ENCODE measurements at places on chromosomes 5 and 9. TPM values are rescaled to one million over a fixed set of nuclear protein-coding genes. Genes with fewer than 3 reads are reported as not detected.

DNA sequence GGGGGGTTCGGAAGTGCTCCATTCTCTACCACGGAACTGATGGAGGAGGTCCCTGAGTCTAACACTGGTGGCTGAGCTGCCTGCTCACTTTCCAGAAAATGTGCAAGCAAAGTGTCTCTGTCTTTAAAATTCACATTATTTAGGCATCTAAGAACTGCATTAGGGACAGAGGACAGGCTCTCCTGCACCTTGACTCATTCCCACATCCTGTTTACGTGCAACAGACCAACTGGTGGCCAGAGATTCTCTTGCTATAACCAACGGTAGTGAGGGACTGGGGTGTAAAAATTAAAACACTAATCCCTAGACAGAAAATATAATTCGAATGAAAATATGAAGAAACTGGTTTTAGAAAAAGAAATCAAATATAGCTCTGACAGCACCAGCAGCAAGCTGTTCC, 320.9 kb downstream of the IRX2 start:
- H3K36me3 ChIP-seq, result no peaks in the 10 kb centered on the region
- peaks cover 7% of the 10 kb centered on the region for H3K27me3 ChIP-seq
- no peaks in the 10 kb centered on the region for H3K4me1 ChIP-seq
- H3K4me3 ChIP-seq, result no peak overlapping the region
- no peak overlapping the region for H3K27ac ChIP-seq
- no peak for DNase-seq

- no peaks in the 10 kb centered on the region for H3K27me3 ChIP-seq
- DNase-seq, result no peak
- H3K36me3 ChIP-seq, result no peaks in the 10 kb centered on the region
Observed at GRCh38 chr9:72465593-72465984, 55.8 kb upstream of the TMC1 start.

GRCh38 chr5:93349613-93350012, 231.4 kb downstream of the NR2F1-AS1 start:
- H3K4me3 ChIP-seq, result no peak overlapping the region
- no peaks in the 10 kb centered on the region for H3K4me1 ChIP-seq
- H3K27me3 ChIP-seq, result no peaks in the 10 kb centered on the region
- H3K27ac ChIP-seq, result no peak overlapping the region
- DNase-seq, result no peak

DNA sequence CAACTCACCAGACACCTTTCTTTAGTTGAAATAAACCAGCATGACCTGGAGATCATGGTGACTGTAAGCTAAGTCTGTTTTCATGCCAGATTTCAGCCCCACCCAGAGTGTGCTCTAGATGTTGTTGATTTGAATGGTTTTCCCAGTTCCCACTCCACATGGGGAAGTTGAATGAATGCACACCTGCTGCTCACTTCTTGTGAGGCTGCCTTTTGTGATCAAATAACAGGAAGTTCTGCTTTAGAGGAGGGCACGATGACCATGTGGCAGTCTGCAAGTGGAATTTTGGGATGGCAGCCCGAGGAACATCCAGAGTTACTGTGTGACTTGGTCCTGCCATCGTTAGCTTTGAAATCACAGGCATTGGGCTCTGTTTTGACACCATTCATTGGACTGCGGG, 18.7 kb downstream of the SLC46A2 start:
- no peak overlapping the region for H3K27ac ChIP-seq
- peak; percentile 18 for DNase-seq
- no peaks in the 10 kb centered on the region for H3K27me3 ChIP-seq
- H3K4me3 ChIP-seq, result no peak overlapping the region
- H3K4me1 ChIP-seq, result no peaks in the 10 kb centered on the region

DNA sequence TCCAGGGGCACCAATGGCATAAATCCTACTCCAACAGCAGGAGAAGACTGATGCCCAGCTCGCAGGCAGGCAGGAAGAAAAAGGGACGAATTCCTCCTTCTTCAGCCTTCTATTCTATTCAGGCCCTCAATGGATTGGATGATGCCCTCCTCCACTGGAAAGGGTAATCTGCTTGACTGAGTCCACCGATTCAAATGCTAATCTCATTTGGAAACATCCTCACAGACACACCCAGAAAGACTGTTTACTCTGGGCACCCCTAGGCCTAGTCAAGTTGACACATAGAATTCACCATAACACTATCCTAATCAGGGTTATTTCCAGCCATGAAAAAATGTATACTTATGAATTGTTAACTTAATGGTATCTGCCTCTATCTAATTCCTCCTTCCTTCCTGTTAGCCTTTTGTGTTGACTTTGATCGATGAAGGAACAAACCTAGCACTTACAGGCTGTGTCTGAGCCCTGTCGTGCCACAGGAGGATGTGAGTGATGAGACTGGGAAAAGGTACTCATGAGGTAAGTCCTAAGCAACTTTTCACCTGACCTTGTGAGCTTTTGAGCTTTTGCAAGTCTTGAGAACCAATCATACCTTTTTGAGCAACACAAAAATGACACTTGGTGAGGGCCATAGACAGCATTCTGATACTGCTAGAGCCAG, 36.5 kb downstream of the FOXD1 start:
- no peak overlapping the region for H3K27ac ChIP-seq
- peaks cover 40% of the 10 kb centered on the region for H3K27me3 ChIP-seq

DNA sequence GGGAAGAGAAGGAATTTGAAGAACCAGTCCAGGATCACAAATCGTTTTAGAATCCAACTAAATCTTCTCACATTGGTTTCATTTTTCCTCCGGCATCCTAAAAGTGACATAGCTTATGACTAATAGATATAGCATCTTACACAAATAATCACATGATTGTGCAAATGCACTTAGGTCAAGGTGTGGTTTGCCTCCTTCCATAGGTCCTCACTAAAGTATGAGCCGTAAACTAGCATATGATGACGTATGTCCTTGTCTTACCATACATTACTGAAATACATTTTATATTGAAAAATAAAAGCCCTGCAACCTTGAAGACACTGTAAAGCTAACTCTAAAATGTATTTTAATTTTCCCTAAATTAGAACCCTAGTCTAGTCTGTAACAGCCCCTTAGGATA, 362.7 kb upstream of the ADAMTS16 start:
- no peaks in the 10 kb centered on the region for H3K36me3 ChIP-seq
- no peak overlapping the region for H3K4me3 ChIP-seq
- no peak overlapping the region for H3K27ac ChIP-seq
- no peaks in the 10 kb centered on the region for H3K27me3 ChIP-seq
- H3K4me1 ChIP-seq, result no peaks in the 10 kb centered on the region
- no peak for DNase-seq

DNA sequence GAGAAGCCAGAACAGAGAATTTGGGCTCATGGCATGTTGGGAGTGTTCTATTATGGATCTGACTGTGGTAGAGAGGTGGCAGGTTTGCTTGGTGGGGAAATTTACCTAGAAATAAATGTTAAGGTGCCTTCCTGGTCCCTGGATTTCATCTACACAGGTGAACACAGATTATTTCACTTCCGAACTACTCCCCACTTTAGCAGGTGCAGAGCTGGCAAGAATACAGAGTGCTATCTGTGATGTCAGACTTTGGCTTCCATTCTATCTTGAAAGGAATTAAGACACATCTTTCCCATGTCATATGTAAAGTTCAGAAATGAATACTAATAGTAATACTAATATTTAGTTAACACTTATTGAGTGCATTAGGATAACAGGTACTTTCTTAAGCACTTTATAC, 234.0 kb downstream of the KCTD16 start:
- H3K4me1 ChIP-seq, result no peaks in the 10 kb centered on the region
- no peak for DNase-seq
- H3K27me3 ChIP-seq, result no peaks in the 10 kb centered on the region
- H3K4me3 ChIP-seq, result no peak overlapping the region
- H3K36me3 ChIP-seq, result no peaks in the 10 kb centered on the region

GRCh38 chr9:114973216-114973615, 42.8 kb upstream of the TNFSF8 start:
- H3K27ac ChIP-seq, result no peak overlapping the region
- no peaks in the 10 kb centered on the region for H3K27me3 ChIP-seq
- DNase-seq, result no peak
- H3K4me3 ChIP-seq, result no peak overlapping the region
- no peaks in the 10 kb centered on the region for H3K4me1 ChIP-seq
- H3K36me3 ChIP-seq, result no peaks in the 10 kb centered on the region

- H3K36me3 ChIP-seq, result peaks cover 90% of the 10 kb centered on the region
- H3K4me1 ChIP-seq, result no peaks in the 10 kb centered on the region
- H3K27me3 ChIP-seq, result no peaks in the 10 kb centered on the region
- DNase-seq, result no peak
Observed at GRCh38 chr5:148421661-148422060, 37.9 kb downstream of the FBXO38 start.

- H3K4me1 ChIP-seq, result peaks cover 12% of the 10 kb centered on the region
- H3K27ac ChIP-seq, result peak overlapping the region; percentile 24
- H3K27me3 ChIP-seq, result no peaks in the 10 kb centered on the region
- no peak overlapping the region for H3K4me3 ChIP-seq
Observed at GRCh38 chr9:121450241-121450640, 49.4 kb downstream of the GGTA1 start.

DNA sequence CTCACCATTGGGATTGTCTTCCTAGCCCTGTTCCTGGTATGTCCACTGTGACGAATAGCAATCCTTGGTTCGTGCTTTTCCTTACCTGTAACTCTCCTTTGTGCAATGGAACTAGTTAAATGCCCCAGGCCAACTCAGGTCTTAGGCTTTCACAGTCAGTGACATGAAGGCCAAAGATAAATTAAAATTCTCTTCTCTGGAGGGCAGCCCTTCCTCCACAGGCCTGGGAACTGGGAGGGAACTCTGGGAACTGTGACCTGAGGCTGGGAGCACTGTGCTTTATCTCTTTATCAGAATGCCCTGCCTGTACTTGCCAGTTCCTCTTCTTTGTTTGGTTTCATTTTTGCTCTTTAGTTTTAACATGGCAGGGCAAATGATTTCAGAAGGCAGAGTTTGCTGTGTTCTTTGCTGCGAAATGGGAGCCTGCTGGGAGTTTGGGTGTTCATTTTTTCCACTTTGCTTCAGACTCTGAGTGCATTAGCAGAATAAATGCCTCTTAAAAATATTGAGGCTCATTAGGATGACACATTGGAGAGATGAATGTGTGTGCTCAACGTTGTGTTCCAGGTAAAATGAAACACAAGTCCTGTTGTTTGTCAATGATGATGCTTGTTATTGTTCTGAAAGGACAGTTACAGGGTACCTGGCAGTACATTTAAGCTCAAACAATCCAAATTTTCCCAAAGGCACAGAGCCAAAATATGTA, 118.1 kb downstream of the NUDT12 start:
- no peak overlapping the region for H3K27ac ChIP-seq
- no peaks in the 10 kb centered on the region for H3K36me3 ChIP-seq
- no peak overlapping the region for H3K4me3 ChIP-seq
- no peaks in the 10 kb centered on the region for H3K27me3 ChIP-seq

GRCh38 chr5:88438006-88438405, 169.4 kb upstream of the TMEM161B start:
- no peaks in the 10 kb centered on the region for H3K4me1 ChIP-seq
- H3K27ac ChIP-seq, result no peak overlapping the region

- no peaks in the 10 kb centered on the region for H3K4me1 ChIP-seq
- no peak overlapping the region for H3K27ac ChIP-seq
- no peak overlapping the region for H3K4me3 ChIP-seq
- DNase-seq, result no peak
- H3K27me3 ChIP-seq, result peaks cover 12% of the 10 kb centered on the region
Observed at GRCh38 chr5:174825587-174825986, 101.2 kb downstream of the MSX2 start.

- H3K4me1 ChIP-seq, result no peaks in the 10 kb centered on the region
- no peak overlapping the region for H3K4me3 ChIP-seq
- no peak for DNase-seq
- no peaks in the 10 kb centered on the region for H3K27me3 ChIP-seq
Observed at GRCh38 chr9:32136700-32137339, 247.6 kb upstream of the ACO1 start.

DNA sequence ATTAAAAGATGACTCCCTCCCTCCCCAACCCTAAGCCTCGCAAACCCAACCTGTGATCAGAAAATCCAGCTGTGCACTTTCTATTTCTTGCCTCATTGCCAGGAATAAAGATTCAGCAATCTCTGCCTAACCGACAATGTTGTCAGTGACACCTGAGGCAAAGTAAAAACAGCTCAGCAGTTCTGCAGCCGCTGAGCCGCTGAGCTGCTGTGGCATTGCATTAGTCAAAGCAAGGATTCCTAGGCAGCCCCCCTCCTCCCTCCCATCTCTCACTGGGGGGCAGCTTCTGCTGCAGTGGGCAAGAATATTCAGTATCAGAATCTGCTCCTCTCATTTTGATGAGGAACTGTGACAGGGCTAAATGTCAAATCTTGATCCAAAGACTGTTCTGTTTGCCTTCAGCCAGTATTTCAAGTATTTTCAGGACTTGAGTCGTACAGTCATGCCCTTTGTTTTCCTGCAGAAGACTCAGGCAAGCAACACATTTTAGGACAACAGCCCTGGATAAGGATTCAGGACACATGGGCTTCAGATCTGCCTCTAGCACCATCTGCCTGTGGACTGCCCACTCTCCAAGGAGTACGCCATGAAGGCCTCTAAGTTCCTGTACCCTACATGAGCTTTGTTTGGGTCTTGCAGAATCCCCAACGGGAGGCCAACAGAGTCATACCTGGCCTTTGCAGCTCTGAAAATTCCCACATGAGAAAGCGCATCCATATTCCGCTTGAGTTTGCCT, 41.1 kb upstream of the DAP start:
- no peak overlapping the region for H3K4me3 ChIP-seq
- no peaks in the 10 kb centered on the region for H3K36me3 ChIP-seq
- no peaks in the 10 kb centered on the region for H3K27me3 ChIP-seq
- H3K4me1 ChIP-seq, result peaks cover 14% of the 10 kb centered on the region
- DNase-seq, result no peak

DNA sequence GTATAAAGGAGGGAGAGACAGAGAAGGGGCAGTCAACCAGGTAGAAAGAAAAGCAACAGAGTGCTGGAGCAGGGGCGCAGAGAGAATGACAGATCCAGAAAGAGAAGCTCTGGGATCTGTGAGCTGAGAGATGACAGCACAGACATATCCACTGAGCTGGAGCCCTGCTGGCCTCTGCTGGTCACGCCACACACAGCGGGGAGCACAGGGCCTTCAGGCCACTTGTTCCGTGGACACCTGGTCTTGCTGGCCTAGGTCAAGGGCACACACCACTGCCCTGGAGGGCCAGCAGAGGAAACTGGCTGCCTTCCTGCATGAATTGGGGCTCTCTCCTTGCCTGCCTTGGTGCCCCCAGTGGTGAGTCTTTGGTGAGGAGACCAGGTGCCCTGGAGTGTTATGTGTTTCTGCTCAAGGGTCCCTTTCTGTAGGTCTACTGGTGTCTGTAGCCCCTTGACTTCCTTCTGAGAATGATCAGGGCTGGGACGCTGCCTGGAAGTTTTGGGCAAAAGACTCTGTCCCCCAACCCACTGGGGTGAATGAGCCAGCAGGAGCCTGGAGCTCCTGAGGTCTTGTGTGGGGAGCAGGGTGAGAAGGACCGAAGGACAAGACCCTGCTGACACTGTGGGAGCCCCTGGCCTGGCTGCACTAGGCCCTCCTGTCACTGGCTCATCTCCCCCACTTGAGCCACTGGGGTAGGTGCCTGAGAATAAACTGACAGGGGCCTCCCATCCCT, 59.2 kb upstream of the ADAMTS2 start:
- no peak overlapping the region for H3K4me3 ChIP-seq
- no peak overlapping the region for H3K27ac ChIP-seq
- H3K4me1 ChIP-seq, result peaks cover 7% of the 10 kb centered on the region
- peak; percentile 65 for DNase-seq

GRCh38 chr9:86842573-86842972, 104.7 kb downstream of the GAS1 start:
- H3K4me3 ChIP-seq, result no peak overlapping the region
- no peak for DNase-seq
- H3K27ac ChIP-seq, result no peak overlapping the region
- H3K27me3 ChIP-seq, result no peaks in the 10 kb centered on the region
- H3K4me1 ChIP-seq, result no peaks in the 10 kb centered on the region

Gene ZNF366
- total RNA-seq, result 3.6 TPM

Gene FGD3
- total RNA-seq, result 6.3 TPM

Gene CHSY3
- 2.1 TPM for total RNA-seq

Gene OR13D1
- not detected for total RNA-seq

Gene ZNF300
- total RNA-seq, result 5.1 TPM

Gene TMC1
- total RNA-seq, result not detected

Gene FTMT
- total RNA-seq, result not detected

Data from suprapubic skin (tissue), 4 donors.